ENCODE measurements at places on chromosomes 13 and 19. TPM values are rescaled to one million over a fixed set of nuclear protein-coding genes. Genes with fewer than 3 reads are reported as not detected.

- no peak overlapping the region for H3K4me3 ChIP-seq
- H3K27ac ChIP-seq: no peak overlapping the region
- DNase-seq: no peak
- H3K27me3 ChIP-seq: no peaks in the 10 kb centered on the region
- H3K4me1 ChIP-seq: no peaks in the 10 kb centered on the region
Observed at GRCh38 chr19:28422791-28423650, 789.9 kb downstream of the UQCRFS1 start.

GRCh38 chr19:44993526-44993925, 7.7 kb upstream of the RELB start:
- H3K36me3 ChIP-seq: no peaks in the 10 kb centered on the region
- no peaks in the 10 kb centered on the region for H3K4me1 ChIP-seq
- H3K27ac ChIP-seq: no peak overlapping the region
- DNase-seq: no peak

DNA sequence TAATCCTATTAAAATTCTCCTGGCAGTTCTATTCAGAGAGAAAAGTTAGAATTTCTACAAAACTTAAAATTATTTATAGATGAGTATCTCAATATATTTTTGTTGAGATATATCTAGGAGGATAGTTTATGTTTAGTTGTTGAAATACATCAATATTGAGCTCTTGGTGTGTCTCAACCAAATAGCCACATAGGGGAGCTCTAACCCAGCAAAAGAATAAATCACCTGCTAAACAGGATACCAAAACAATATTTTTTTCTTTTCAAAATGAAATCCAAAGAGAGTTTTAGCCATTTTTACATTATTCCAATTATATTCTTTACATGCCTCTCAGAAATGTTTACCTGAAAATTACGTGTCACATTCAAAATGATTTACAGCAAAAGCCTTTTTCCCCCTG, 954.7 kb downstream of the SLITRK6 start:
- no peak overlapping the region for H3K4me3 ChIP-seq
- no peaks in the 10 kb centered on the region for H3K4me1 ChIP-seq
- DNase-seq: no peak
- no peaks in the 10 kb centered on the region for H3K36me3 ChIP-seq
- H3K27me3 ChIP-seq: no peaks in the 10 kb centered on the region

OR7D2 gene
- total RNA-seq: not detected

DNA sequence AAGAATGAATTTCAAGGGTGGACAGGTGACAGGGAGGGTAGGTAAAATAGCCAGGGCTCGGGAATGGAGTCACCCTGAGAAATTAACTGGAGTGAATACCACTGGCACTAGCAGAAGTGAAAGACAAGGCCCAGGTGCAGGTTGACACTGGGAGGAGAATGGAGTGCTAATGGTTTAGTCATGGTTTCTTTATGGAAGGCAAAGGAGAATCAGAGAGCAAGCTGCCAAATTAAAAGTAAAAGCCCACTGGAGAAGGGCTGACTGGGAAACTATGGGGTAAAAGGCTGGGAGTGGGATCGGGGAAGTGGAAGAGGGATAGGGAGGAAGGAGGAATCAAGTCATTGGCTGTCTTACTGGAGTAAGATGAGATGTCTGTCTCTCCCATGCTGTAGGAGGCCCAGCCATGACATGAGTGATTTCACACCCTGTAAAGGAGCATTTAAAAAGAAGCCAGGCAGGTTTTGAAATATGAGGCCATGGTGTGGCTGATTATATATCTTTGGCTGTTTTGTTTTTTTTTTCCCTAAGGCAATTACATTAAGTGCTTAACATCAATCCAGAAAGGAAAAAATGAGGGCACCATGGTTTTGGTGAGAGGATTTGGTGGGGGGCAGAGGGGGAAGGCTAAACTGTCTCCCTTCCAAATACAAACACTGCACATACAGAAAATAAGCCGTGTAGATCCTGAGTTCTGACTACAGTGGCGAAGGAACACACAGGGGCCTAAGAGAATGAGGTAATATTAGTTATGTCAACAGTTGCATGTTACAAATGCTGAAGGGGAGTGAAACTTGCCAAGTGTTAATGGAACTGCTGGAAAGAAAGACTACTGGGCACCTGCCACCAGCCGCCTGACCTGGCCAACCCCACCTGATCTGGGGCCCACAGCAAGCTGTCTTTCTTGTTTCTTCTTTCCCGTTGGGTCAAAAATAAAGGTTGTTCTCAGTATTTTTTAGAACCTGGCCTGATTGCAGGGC, 183.5 kb upstream of the TSC22D1 start:
- H3K27me3 ChIP-seq: peaks cover 12% of the 10 kb centered on the region
- H3K4me3 ChIP-seq: no peak overlapping the region
- peaks cover 6% of the 10 kb centered on the region for H3K4me1 ChIP-seq
- peaks cover 1% of the 10 kb centered on the region for H3K36me3 ChIP-seq

DNA sequence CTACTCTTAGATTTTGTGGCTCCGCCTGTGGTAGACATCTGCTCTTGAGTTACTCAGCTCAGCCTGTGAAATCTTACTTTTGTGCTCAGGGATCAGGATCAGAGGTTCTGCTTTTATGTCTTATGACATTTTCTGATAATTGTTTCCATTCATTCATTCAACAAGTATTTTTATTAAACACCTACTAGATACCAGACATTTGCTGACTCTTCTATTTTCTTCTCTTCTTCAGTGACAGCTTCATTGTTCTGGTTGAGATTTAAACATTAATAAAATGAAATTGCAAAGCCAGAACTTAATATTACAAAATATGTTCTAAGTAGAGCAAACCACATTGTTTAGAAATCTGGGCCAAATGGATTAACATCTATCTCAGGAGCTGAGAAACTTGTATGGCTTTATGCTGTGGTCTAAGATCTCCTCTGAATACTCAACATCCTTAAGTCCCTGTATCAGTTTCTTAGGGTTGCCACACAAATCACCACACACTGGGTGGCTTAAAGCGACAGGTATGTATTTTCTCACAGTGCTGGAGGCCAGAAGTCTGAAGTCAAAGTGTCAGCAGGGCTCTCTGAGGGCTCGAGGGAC, 15.8 kb upstream of the MICU2 start:
- no peaks in the 10 kb centered on the region for H3K36me3 ChIP-seq
- no peak overlapping the region for H3K4me3 ChIP-seq
- H3K27ac ChIP-seq: no peak overlapping the region
- DNase-seq: no peak
- peaks cover 30% of the 10 kb centered on the region for H3K27me3 ChIP-seq
- H3K4me1 ChIP-seq: peaks cover 6% of the 10 kb centered on the region

DNA sequence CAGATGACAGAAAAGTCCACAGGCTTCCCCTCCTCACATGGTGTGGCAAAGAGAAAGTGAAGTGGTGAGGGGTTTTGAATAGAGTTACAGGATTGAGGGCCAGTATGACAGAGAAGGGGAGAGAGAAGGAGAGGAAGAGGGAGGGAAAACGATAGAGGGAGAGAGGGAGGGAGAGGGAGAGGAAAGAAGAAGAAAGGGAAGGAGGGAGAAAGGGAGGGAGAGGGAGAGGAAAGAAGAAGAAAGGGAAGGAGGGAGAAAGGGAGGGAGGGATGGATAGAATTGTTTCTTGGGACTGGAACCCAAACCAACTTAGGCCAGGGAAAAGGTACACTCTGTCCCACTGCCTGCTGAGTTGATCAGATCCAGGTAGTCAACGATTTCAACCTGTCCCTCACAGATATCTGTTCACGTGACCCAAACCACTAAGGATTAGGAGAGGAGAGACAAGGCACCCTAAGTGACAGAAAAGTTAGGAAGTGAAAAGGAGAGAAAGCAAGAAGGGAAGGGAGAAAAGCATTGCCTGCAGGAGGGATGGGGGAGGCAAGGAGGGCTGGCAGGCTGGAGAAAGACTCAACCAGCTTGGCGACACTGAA, 8.1 kb upstream of the IGFL3 start:
- DNase-seq: no peak
- H3K27ac ChIP-seq: no peak overlapping the region
- peaks cover 59% of the 10 kb centered on the region for H3K27me3 ChIP-seq
- H3K36me3 ChIP-seq: peaks cover 3% of the 10 kb centered on the region

GRCh38 chr19:42066075-42066754, 3.8 kb downstream of the GRIK5 start:
- H3K27me3 ChIP-seq: peaks cover 5% of the 10 kb centered on the region
- no peak overlapping the region for H3K4me3 ChIP-seq
- no peaks in the 10 kb centered on the region for H3K36me3 ChIP-seq
- no peak overlapping the region for H3K27ac ChIP-seq
- H3K4me1 ChIP-seq: no peaks in the 10 kb centered on the region
- DNase-seq: peak; percentile 55

DNA sequence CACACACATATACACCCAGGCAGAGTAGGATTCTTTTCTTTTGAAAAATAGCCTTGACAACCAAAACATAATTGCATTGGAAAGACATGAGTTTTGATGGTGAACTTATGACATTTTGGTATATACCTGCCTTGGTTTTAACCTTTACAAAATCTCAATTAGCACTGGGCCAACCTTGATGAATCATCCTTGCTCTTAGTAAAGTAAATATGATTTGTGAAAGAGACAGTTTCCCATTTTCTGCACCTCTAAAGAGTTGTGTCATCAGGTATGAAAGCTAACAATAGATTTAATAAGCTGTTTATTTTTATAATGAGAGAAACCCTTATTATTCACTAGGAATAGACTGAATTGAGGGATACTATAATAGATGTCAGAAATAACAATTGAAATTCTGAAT, 15.7 kb upstream of the ENOX1 start:
- H3K27me3 ChIP-seq: peaks cover 36% of the 10 kb centered on the region
- H3K4me3 ChIP-seq: no peak overlapping the region
- no peaks in the 10 kb centered on the region for H3K36me3 ChIP-seq
- H3K27ac ChIP-seq: no peak overlapping the region

- H3K36me3 ChIP-seq: peaks cover 65% of the 10 kb centered on the region
- no peaks in the 10 kb centered on the region for H3K27me3 ChIP-seq
- H3K4me3 ChIP-seq: peak overlapping the region; percentile 98
- peak overlapping the region; percentile 95 for H3K27ac ChIP-seq
- no peak for DNase-seq
- peaks cover 34% of the 10 kb centered on the region for H3K4me1 ChIP-seq
Observed at GRCh38 chr19:36686365-36687213, 823 bp upstream of the ZNF567 start.

SIGLECL1 gene
- not detected for total RNA-seq

AP2S1 gene
- total RNA-seq: 134 TPM

DNA sequence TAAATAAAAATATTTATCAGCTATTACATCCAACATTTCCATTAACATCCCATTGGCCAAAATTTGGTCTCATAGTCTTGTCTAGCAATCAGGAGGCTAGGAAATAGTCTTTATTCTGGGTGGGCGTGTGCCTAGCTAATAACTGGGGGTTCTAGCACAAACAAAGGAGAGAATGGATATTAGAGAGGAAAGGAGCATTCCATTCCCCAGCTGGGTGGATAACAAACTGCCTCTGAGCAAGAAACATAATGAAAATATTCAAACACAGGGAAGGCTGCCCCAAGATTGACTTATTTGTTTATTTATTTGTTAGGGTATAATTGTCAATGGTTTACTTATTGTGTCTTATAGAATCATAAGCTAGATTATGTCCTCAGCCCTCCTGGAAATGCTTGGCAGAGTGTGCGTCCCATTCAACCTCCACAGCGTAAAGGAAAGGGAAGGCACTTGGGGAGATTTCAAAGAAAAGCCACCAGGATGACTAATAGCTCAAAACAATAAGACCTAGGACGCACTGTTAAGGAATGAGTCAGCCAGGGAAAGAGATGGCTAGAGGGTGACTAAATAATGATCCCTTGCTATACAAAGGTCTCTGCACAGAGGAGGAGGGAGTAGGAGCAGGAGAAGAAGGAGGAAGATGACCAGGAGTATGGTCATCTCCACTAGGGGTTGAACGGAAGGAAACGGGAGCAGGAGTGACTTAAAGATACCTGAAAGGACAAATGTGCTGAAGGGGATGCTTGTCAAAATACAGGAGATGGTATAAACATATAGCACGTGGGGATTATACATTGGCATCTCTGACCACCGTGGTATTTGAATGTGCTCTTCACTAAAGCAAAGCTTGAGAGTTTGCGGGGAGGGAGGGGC, 23.5 kb upstream of the USP12 start:
- no peaks in the 10 kb centered on the region for H3K27me3 ChIP-seq
- DNase-seq: peak; percentile 47
- H3K36me3 ChIP-seq: peaks cover 7% of the 10 kb centered on the region
- H3K4me3 ChIP-seq: no peak overlapping the region

NLRP7 gene
- not detected for total RNA-seq

ZNF667 gene
- total RNA-seq: 0.32 TPM

- H3K27ac ChIP-seq: no peak overlapping the region
- DNase-seq: no peak
- H3K4me3 ChIP-seq: no peak overlapping the region
- H3K36me3 ChIP-seq: peaks cover 28% of the 10 kb centered on the region
- peaks cover 24% of the 10 kb centered on the region for H3K4me1 ChIP-seq
Observed at GRCh38 chr19:1935484-1936208, 5.3 kb upstream of the CSNK1G2 start.

- no peak for DNase-seq
- no peak overlapping the region for H3K27ac ChIP-seq
- peaks cover 2% of the 10 kb centered on the region for H3K27me3 ChIP-seq
- peaks cover 2% of the 10 kb centered on the region for H3K36me3 ChIP-seq
- H3K4me3 ChIP-seq: no peak overlapping the region
Observed at GRCh38 chr13:79229761-79230160, 176.3 kb downstream of the RBM26 start.

- no peak for DNase-seq
- no peaks in the 10 kb centered on the region for H3K27me3 ChIP-seq
- H3K27ac ChIP-seq: peak overlapping the region; percentile 56
- peaks cover 58% of the 10 kb centered on the region for H3K4me1 ChIP-seq
Observed at GRCh38 chr13:27442071-27442647, 8.2 kb downstream of the MTIF3 start.

C19orf18 gene
- total RNA-seq: 0.33 TPM

- peaks cover 21% of the 10 kb centered on the region for H3K4me1 ChIP-seq
- no peak overlapping the region for H3K4me3 ChIP-seq
- no peak overlapping the region for H3K27ac ChIP-seq
Observed at GRCh38 chr19:52935434-52935833, 12.2 kb upstream of the ZNF888 start.

FUT1 gene
- total RNA-seq: 0.09 TPM

PRMT1 gene
- 257 TPM for total RNA-seq

CCL25 gene
- not detected for total RNA-seq

LGALS14 gene
- total RNA-seq: 0.37 TPM

TNFSF9 gene
- total RNA-seq: 4.7 TPM

SOHLH2 gene
- not detected for total RNA-seq

C1QTNF9B gene
- not detected for total RNA-seq

DNA sequence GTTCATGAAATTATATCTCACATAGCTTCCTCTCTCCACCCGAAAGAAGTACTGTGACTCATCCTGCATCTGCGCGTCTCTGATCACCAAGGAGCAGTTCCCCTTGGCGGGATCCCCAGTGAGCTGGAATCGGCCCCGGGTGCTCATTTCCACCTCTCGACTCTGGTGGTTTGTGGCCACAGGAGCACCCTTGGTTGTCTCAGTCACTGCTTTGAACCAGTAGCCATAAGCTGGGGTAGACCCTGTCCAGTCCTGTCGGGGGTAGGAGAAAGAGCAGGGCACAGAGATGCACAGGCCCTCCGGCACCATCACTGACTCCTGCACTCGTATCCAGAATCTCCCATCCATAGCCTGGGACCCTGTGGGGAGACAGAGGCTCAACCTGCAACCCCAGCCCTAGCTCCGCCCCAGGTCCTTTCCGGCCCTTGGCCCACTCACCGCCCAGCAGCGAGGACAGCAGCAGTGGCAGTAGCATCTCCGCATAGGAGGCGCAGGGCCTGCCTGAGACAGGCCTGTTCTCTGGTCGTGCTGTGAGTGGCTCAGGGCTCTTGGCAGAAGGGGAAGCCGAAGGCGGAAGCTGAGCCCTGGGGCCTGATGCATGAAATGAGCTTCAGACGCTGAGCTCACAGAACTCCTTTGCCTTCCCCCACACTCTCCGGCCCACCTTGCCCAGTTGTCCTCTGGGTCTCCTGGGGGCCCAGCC, at the start of gene SIGLEC10:
SIGLEC10 (minus strand) TSS at position 536 of the 703 bp plus-strand sequence; CDS start at position 475, 61 bp downstream.
- H3K36me3 ChIP-seq: no peaks in the 10 kb centered on the region
- peak within 1 kb of the TSS; percentile 21 for H3K4me3 ChIP-seq
- H3K4me1 ChIP-seq: peaks cover 22% of the 10 kb centered on the region
- peak; percentile 56 for DNase-seq
- H3K27ac ChIP-seq: peak within 1 kb of the TSS; percentile 62
- peaks cover 11% of the 10 kb centered on the region for H3K27me3 ChIP-seq

All from activated CD8-positive, alpha-beta memory T cell treated with anti-CD3 and anti-CD28 coated beads, Interleukin-2, amount 10 ng/mL, durations not matched to agents 7 days and 5 days (primary cell).